Right lung (tissue), 10 donors: ENCODE measurements at places on chromosomes 5 and 9.

- DNase-seq, result peak; percentile 17
Measured at GRCh38 chr5:146965761-146966659, 87.5 kb upstream of the PPP2R2B start.

GRCh38 chr5:53334431-53334941 lies 145.9 kb upstream of the FST start:
- DNase-seq, result no peak

DNA sequence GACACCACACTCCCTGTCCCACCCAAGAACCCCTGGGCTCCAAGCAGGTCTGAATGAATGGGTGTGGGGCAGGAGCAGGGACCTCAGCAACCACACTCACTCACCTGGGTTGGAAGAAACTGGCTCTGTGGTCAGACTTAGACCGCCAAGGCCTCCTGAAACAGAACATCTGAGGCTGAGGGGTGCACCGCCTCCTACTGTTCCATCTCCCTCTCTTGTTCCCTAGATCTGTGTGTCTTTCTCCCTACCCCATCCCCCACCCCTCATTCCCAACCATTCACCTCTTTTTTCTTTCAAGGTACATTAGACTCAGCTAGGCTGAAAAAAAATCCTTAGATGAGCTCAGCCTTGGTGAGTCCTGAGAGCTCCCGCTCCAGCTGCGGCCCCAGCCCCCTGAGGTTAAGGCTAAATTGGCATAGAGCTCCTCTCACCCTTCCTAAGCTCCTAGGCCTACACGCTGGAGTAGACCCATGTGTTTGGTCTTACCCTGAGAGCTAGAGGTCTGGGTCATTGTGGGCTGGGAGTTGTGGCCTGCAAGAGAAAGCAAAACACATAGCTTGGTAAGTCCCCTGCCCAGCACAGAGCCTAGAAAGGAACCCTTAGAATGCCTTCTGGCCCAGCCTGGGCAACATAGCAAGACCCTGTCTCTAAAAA lies 4.8 kb downstream of the ECSCR start:
- DNase-seq, result no peak

GRCh38 chr5:96714951-96715451 lies 52.8 kb downstream of the CAST start:
- DNase-seq, result peak; percentile 83

GRCh38 chr5:1320436-1321344 lies 24.2 kb downstream of the CLPTM1L start:
- no peak for DNase-seq

DNA sequence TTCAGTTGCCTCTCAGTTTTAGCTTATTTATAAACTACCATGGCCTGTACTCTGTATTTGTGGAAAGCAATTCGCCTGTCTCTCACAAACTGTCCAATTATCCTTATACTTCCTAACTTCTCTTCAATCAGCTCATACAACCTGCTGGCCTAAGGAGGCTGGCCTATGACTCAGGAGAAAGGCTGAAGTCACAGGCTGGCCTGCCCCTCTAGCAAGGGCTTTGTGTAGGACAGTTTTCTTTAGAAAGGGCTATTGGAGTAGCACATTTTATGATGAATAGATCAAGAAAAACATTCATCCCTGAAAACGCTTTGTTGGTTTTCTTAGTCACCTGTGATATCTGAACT lies 988.7 kb upstream of the ARRDC3 start:
- no peak for DNase-seq
